ENCODE measurements at places on chromosomes 2 and 18.

- no peak for DNase-seq
Observed at GRCh38 chr18:41128545-41128944, 826.5 kb upstream of the PIK3C3 start.

- DNase-seq, result no peak
Observed at GRCh38 chr2:188452084-188452483, 160.4 kb downstream of the GULP1 start.

DNA sequence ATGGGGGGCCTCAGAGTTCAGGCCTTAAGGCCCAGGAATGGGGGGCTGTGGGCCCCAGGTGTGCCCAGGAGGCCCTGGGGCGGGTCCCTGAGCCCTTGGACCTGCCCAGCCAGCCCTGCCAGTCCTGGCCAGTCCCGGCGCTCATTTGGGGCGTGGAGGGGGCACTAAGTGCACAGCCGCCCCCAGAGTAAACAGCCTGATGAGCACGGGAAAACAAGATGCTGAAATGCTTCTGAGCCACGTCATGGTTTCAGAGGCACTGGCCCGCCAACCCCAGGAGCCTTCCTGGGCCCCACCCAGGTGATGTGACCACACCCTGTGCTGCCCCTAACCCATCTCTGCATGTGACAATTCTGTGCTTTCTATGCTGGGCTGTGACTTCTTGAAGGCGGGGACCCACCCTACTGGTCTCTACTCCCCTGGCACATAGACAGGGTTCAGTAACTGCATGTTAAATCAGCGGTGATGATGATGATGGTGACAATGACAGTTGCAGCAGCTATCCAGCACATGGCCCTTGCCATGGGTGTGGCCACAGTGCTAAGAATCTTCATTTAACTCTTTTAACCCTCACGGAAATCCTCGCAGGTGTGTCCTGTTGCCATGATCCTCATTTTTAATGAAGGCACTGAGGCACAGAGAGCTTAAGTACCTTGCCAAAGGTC, 28.1 kb upstream of the ASPRV1 start:
- DNase-seq, result no peak

DNA sequence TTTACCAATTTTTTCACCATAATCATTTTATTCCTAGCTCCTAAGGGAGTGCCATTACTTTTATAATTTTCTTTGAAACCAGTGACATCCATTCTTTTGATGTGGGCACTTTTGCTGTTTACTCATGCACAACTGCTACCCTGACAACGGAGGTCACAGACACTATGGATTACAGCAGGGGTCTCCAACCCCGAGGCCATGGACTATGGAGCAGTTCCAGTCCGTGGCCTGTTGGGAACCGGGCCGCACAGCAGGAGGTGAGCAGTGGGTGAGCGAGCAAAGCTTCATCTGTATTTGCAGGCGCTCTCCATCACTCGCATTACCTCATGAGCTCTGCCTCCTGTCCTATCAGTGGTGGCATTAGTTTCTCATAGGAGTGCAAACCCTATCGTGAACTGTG, 34.6 kb downstream of the PRPF40A start:
- no peak for DNase-seq
